ENCODE measurements at places on chromosomes 6 and 20. TPM values are rescaled to one million over a fixed set of nuclear protein-coding genes. Genes with fewer than 3 reads are reported as not detected.
A peak's percentile ranks its signal among the peaks of the same experiment; 100 is the strongest.

DNA sequence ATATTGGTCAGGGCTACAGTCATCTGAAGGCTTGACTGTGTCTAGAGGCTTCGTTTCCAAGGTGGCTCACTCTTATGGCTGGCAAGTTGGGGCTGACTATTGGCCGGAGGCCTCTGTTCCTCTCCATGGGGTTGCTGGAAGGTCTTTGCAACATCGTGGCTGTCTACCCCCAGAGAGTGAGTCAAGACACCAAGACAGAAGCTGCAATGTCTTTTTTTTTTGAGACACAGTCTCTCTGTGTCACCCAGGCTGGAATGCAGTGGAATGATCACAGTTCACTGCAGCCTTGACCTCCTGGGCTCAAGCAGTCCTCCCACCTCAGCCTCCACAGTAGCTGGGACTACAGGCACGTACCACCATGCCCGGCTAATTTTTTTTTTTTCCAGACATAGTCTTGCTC, 29.4 kb upstream of the KIF3B start:
- DNase-seq = no peak

- DNase-seq = no peak
Observed at GRCh38 chr20:44200983-44201382, 9.6 kb downstream of the OSER1 start.

FUT9 gene
- not detected for total RNA-seq

HLA-DMB gene
- total RNA-seq = 4.6 TPM

GRCh38 chr6:20623761-20624160, 89.5 kb downstream of the CDKAL1 start:
- DNase-seq = no peak

DNA sequence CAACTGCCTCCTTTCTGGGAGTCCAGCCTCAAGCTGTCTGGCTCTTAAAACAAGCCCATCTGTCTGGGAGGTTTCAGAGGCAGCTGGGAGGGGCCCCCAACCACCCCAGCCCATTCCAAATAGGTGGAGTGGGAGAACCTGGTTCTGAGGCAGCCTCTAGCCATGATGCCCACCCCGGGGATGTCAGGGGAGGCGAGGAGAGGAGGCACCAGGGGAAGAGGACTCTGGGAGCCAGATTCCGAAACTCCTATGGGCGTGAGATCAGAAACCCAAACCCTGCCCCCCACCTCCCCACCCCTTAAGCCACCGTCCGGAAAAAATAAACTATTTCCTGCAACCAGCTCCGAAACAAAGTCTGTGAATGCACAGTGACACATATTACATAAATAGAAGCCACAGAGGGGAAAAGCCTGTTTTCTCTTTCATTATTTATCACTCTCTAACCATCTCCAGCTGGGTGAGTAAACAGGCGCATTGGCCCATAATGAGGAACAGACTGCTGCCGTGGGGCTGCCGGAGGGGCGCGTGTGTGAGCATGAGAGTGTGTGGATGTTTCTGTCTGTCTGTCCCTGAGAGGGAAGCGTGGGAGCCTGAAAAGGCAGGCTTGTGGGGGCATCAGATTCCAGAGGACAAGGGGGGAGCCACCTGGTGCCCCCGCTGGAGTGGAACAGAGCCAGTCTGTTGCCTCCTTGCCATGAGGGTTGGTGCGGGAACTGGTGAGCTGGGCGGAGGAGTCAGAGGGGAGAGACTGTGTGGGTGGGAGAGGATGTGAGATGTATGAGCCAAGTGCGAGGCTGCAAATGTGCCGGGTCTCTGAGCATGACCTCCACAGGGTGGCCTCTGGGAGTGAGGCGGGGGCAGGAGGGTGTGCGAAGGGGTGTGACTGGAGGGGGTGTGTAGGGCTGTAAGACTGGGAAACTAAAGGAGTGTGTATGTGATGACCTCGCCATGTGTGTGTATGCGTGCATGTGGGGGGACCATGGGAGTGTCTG, 14.3 kb upstream of the FOXP4 start:
- peak; percentile 80 for DNase-seq

- DNase-seq = no peak
Observed at GRCh38 chr20:55745840-55746239, 259.5 kb downstream of the CBLN4 start.

GRCh38 chr6:154619146-154619545, 108.7 kb upstream of the CNKSR3 start:
- DNase-seq = no peak

HLA-DQB1 gene
- total RNA-seq = 17.5 TPM

PHACTR1 gene
- total RNA-seq = 0.58 TPM

GRM1 gene
- total RNA-seq = not detected

DYNLT2 gene
- total RNA-seq = 2.0 TPM

GRCh38 chr6:108948181-108948661, 100.0 kb downstream of the ARMC2 start:
- DNase-seq = no peak

- no peak for DNase-seq
Observed at GRCh38 chr6:89934685-89935366, 40.6 kb downstream of the GJA10 start.

PIGT gene
- total RNA-seq = 55.4 TPM

DNA sequence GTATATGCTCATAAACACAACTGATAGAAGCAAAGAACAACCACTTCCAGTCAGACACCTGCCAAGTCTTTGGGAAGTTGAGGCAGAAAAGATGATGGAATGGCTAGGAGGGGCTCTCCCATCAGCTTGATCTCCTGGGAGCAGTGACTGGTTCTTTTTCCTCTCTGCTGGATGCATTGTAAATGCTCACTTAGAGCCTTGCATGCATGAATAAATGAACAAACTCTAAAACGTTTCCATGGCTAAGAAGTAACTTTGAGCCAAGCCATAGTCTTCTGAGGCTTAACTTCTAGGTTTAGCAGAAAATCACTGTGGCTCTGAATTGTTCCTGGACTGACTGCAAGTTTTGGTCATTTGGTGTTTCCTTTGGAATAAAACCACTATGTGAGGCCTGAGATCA, 166.4 kb upstream of the CITED2 start:
- DNase-seq = no peak

- DNase-seq = peak; percentile 28
Observed at GRCh38 chr6:56595490-56596122, 47.1 kb downstream of the DST start.

- no peak for DNase-seq
Observed at GRCh38 chr6:105319331-105319730, 83.6 kb downstream of the PREP start.

- DNase-seq = no peak
Observed at GRCh38 chr6:145349950-145350510, 385.3 kb downstream of the EPM2A start.

GRCh38 chr20:8790442-8791074, 278.3 kb upstream of the PLCB4 start:
- no peak for DNase-seq

ANKRD66 gene
- not detected for total RNA-seq
